ENCODE measurements at places on chromosomes 3 and 15.
A peak's percentile ranks its signal among the peaks of the same experiment; 100 is the strongest.

- DNase-seq, result peak; percentile 4
Measured at GRCh38 chr3:50714946-50715345, 40.2 kb downstream of the DOCK3 start.

- no peak for DNase-seq
Measured at GRCh38 chr3:182717216-182717615, 76.1 kb upstream of the ATP11B start.

DNA sequence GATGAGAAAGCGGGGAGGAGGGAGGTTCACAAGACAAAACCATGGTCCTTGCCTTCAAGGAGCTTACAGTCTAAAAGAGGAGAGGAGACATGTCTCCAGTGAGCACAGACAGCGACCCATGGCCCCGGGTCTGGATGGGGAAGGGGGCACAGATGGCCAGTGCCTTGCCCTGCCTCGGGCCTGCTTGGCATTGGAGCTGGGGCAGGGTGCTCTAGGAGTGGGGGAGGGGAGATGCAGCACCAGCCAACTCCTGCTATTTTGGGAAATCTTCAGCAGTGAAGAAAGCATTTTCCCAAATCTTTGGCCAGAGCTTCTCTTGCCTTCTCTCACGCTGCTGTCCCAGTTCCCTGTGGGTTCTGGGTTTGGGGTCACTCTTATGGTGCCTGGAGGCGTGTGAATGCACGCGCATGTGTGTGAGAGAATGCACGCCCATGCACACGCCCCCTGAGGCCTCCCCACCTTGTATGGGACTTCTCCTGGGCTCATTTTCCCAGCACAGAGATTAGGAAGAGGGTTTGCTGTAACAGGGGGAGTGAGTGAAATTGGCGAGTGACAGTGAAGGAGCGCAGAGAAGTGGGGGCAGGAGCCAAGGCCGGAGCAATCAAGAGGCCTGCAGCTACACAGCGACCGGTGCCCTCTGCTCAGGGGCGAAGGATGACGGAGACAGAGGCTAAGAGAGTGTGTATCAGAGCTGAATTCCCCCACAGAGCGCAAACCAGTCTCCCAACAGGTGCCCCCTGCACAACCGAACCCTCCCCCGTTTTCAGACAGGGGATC, 71.5 kb downstream of the SEMA5B start:
- no peak for DNase-seq

GRCh38 chr3:32733631-32734229, 48.7 kb downstream of the CNOT10 start:
- peak; percentile 61 for DNase-seq

DNA sequence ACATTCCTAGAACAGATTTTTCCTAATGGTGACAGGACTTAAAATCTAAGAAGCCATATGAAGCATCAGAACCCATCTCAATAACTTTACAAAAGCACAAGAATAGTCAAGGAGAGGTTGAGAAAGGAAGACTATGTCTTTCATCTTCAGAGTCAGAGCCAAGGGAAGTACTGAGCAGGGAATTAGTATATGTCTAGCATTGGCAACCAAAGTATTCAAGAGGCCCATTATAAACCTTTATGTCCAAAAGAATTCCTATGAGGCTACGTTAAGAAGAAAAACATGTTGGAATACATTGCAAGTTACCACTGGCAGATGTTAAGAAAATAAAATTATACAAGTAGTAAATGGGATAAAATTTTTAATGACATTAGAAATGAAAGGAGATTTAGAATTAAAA, 150.5 kb downstream of the MAGI1 start:
- no peak for DNase-seq

DNA sequence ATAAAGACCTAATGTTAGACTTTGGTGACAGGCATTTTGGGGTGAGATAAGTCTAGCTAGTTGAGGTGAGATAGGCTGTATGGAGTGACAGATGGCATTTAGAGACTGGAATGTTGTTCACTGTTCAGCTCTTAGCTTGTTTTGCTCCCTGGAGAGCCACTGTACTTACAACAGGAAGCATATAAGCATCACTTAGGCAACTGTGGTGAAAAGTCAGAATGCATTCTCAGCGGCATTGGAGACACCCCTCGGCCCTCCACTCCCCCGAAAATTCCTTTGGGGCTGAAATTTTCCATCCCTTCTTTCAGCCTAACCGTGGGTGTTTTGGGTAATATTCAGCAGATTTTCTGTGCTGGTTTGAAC, 73.4 kb downstream of the SLCO3A1 start:
- DNase-seq, result no peak

DNA sequence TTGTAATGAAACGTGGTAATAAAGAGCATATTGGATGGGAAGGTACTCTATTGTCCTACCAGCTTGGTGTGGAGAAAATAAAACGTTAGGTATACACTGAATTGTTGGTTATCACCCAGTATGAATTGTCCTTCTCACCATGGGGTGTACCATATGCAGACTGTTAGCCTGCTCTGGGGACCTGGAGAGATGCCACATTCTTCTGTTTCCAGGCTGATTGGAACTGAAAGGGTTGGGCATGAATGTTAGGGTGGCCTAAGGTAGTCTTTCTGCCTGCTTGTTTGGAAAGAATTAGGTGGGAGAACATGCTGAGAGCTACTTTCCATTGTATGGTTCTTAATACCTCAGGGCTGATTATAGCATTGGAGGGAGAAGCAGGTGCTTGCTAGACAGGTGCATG, 340.6 kb downstream of the PTPRG start:
- no peak for DNase-seq

- DNase-seq, result no peak
Measured at GRCh38 chr3:18345015-18345367, 80.1 kb downstream of the SATB1 start.

DNA sequence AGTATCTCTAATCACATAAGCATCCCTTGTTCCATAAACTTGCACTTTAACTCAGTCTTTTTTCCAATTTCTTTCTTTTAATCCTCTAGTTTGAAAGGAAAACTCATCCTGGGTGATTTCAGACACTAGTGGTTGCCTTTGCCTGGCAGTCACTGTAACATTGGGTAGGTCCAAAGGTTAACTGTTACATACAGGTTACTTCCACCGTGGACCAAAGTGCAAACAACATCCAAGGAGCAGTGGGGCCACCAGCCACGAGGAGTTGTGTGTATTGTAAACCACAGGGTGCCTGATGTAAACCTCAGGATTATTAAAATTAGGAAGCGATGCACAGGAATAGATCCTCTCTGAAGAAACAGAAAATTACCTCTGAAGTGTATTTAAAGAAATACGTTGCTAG, 75.0 kb downstream of the HCN4 start:
- no peak for DNase-seq

GRCh38 chr3:52388933-52389332, 56.0 kb downstream of the SEMA3G start:
- DNase-seq, result peak; percentile 32

DNA sequence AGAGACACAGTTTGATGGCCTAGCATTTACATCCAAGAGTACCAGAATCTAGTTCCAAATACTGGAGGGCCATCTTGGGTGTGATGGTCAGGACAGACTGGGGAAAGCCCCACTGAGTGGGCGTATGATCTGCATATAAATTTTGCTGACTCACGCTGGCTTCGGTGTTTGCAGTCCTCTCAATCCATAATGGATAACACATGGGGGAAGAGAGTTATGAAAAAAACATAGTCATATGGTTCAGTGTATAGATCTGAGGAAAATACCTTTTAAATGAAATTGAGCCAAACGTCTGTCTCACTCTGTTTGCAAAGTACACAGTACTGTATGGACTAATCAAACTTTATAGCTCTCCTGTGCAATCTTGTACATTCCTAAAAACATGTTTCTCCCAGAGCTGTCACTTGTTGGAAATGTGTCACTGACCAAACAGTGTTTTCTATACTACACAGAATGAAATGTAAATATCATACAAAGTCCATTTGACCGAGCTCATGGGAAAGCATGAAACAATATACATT, 125.3 kb upstream of the THBS1 start:
- DNase-seq, result peak; percentile 89

DNA sequence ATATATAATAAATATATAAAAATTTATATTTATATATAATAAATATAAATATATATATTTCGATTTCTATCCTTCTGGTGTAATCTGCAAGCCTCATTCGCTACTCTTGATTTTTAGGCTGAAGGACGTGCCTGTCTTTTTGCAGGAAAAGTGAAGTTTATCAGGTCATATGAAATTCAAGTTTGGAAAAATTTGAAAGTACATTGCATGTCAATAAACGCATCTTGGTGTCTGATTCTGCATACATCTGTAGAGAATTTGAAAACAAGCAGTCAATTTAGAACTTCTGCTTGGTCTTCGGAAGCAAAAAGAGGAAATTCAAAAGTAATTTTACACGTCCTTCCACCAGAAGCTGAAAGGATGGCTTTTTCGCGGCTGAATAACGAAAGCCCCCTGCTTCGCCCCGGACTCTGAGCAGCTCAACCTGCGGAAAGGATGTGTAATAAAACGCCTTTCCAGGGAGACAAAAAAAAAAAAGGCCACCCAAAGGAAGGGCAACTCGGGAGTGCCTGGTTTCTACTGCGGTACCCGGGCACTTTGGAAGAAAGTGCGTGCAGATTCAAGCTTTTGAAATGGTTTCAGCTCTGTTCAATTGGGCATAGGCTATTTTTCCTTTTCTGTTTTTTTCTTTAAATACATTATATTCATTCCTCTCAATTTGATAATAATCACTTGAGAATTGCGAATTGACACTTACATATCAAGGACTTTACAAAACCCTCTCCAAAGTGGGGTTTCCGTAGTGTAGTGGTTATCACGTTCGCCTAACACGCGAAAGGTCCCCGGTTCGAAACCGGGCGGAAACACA, 1.5 kb upstream of the MYNN start:
- DNase-seq, result peak; percentile 31

DNA sequence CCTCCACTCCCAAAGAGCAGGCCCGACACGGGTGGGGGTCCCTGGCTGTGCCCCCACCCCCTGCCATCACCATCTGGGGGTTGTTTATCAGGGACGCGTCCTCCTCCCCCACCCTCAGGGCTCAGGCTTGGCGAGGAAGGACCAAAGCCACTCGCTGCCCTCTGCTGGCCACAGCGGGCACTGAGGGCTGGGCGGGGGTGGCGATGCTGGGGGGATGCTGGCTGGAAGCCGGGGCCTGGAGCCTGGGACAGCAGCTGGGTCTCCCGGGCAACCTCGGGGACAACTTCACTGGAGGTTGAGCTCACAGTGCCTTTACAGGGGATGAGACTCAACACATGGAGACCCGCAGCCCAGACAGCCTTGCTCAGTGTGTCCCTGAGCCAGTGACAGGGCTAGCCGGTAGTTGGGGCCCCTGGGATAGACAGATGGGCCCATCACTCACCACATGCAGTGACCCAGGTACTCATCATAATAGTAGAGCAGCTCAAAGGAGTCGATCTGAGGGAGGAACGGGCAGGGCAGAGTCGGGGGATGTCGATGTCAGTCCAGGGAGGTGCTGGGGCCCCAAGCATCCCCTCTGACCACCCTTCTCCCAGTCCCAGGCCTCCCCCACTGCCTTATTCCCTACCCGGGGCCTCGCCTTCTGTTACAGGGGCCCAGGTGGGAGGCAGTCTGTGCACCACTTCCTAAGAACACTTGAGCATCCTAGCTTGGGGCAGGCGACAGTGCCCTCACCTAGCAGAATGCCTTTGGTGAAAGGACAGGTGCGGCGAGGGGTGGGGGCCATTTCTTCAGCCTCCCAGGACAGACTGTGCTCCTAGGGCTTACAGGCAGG, 5.9 kb upstream of the CALML4 start:
- peak; percentile 82 for DNase-seq

DNA sequence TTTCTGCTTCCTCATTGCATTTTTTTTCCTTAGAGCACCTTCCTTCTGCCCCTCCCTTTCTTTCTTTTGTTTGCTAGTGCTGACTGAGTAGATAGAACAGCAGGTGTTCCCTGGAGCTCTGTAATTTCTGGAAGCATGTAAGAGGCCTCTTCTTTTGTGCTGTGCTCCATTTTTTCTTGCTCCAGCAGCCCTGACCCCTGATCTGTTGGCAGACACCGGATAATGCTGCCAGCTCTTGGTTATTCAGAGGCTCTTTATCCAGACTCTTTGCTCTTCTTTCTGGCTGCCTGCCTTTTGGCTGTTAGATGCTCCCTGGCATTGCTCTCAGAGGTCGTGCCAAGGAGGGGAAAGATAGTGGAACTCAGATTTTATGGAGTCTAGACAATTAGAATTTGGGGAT, 104.4 kb upstream of the RBMS3 start:
- no peak for DNase-seq

- no peak for DNase-seq
Measured at GRCh38 chr15:27902680-27903385, 196.3 kb downstream of the OCA2 start.

DNA sequence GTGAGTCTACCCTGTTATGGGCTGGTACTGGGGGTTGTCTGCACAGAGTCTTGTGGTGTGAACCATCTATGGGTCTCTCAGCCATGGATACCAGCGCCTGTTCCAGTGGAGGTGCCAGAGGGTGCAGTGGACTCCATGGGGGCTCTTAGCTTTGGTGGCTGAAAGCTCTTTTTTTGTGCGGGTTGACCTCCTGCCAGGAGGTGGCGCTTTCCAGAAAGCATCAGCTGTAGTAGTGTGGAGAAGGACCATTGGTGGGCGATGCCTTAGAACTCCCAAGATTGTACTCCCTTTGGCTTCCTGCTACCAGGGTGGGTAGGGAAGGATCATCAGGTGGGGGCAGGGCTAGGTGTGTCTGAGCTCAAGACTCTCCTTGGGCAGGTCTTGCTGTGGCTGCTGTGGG, 602.6 kb downstream of the RSL24D1 start:
- no peak for DNase-seq

GRCh38 chr3:149555927-149556326, 81.4 kb downstream of the TM4SF4 start:
- DNase-seq, result peak; percentile 35

- no peak for DNase-seq
Measured at GRCh38 chr3:195113536-195114425, 157.2 kb downstream of the XXYLT1 start.

- peak; percentile 52 for DNase-seq
Measured at GRCh38 chr3:47961815-47962606, 54.2 kb downstream of the MAP4 start.

- DNase-seq, result peak; percentile 86
Measured at GRCh38 chr3:98906230-98906629, 4.7 kb upstream of the DCBLD2 start.

GRCh38 chr15:100668348-100668745, 66.0 kb downstream of the ASB7 start:
- no peak for DNase-seq

GRCh38 chr3:125675791-125676190, 80.5 kb upstream of the OSBPL11 start:
- no peak for DNase-seq

- no peak for DNase-seq
Measured at GRCh38 chr3:20552605-20553275, 366.7 kb upstream of the SGO1 start.

GRCh38 chr3:78926523-78926922, 841.3 kb downstream of the ROBO1 start:
- peak; percentile 9 for DNase-seq

DNA sequence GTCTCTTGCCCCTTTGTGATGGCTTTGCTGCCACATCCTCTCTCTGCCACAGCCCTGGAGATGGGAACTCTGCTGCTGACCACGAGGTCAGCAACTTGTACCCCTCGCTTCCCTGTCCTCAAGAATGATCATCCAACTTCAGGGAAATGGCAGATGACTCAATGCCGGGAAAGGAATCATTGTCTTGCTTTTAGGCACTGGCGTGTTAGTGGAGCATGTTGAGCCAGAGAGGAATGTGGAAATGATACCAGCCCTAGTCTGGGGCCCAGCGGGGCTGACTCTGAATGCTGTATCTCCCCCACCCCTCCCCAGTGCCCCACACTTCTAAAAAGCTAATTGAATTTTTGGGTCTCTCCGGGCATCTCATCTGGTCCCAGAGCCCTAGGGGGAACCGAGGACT, 184.9 kb upstream of the BHLHE40 start:
- no peak for DNase-seq

GRCh38 chr3:177237206-177237605, 39.9 kb upstream of the TBL1XR1 start:
- DNase-seq, result no peak

GRCh38 chr3:67382536-67382935, 271.9 kb downstream of the SUCLG2 start:
- DNase-seq, result peak; percentile 15

Measured in foreskin fibroblast (primary cell).